ENCODE measurements at places on chromosomes 12 and 14. TPM values are rescaled to one million over a fixed set of nuclear protein-coding genes. Genes with fewer than 3 reads are reported as not detected.

DNA sequence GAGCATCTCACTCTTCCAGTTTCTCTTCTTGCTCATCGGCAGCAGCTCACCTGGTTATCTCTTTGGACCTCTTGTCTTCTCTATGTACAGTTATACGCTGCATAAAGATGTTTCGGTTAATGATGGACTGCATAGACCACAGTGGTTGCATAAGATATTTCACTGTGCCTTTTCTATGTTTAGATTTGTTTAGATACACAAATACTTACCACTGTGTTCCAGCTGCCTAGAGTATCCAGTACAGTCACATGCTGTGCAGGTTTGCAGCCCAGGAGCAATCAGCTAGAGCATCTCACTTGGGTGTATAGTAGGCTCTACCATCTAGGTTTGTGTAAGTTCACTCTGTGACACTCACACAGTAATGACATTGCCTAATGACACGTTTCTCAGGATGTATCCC lies 57.6 kb downstream of the FBXL14 start:
- peaks cover 3% of the 10 kb centered on the region for H3K36me3 ChIP-seq
- H3K4me3 ChIP-seq, result no peak overlapping the region
- H3K27ac ChIP-seq, result no peak overlapping the region
- DNase-seq, result no peak
- H3K4me1 ChIP-seq, result no peaks in the 10 kb centered on the region
- H3K27me3 ChIP-seq, result peaks cover 4% of the 10 kb centered on the region

- peaks cover 2% of the 10 kb centered on the region for H3K27me3 ChIP-seq
- H3K36me3 ChIP-seq, result peaks cover 11% of the 10 kb centered on the region
- no peak overlapping the region for H3K4me3 ChIP-seq
- no peak overlapping the region for H3K27ac ChIP-seq
- no peaks in the 10 kb centered on the region for H3K4me1 ChIP-seq
These were observed 102.8 kb upstream of the TMCC3 start for GRCh38 chr12:94753036-94753679.

DNA sequence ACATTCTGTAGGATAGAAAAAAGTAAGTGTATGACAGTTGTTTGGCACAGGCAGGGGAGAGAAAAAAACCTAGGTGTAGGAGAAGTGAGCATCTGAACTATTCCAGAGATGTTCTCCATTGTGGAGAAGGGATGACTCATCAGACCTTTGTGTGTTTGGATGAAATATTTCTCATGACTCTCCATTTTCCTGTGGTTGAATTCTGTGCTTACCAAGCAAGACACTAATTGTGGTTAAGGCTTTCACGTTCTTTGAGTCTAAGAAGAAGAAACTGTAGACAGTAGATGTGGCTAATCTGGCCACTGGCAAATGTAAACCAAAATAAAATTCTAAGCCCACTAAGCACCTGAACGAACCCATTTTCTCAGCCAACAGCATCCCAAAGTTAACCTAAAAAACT lies 107.9 kb upstream of the GZMB start:
- DNase-seq, result no peak
- peaks cover 2% of the 10 kb centered on the region for H3K4me1 ChIP-seq
- H3K27ac ChIP-seq, result no peak overlapping the region
- H3K27me3 ChIP-seq, result peaks cover 1% of the 10 kb centered on the region

- no peak overlapping the region for H3K27ac ChIP-seq
- peaks cover 1% of the 10 kb centered on the region for H3K27me3 ChIP-seq
- H3K36me3 ChIP-seq, result peaks cover 11% of the 10 kb centered on the region
These were observed 7.7 kb downstream of the GATC start for GRCh38 chr12:120453977-120454376.

- H3K4me3 ChIP-seq, result no peak overlapping the region
- no peak overlapping the region for H3K27ac ChIP-seq
- H3K4me1 ChIP-seq, result no peaks in the 10 kb centered on the region
- H3K27me3 ChIP-seq, result peaks cover 2% of the 10 kb centered on the region
- DNase-seq, result no peak
These were observed 127.7 kb upstream of the PLEKHG7 start for GRCh38 chr12:92574911-92575570.

- DNase-seq, result peak; percentile 93
- peaks cover 36% of the 10 kb centered on the region for H3K27me3 ChIP-seq
- H3K4me3 ChIP-seq, result peak overlapping the region; percentile 31
- H3K4me1 ChIP-seq, result peaks cover 13% of the 10 kb centered on the region
- H3K27ac ChIP-seq, result no peak overlapping the region
These were observed 2.8 kb upstream of the HOXC8 start for GRCh38 chr12:54005853-54006558.

- no peak for DNase-seq
- no peaks in the 10 kb centered on the region for H3K36me3 ChIP-seq
- H3K4me1 ChIP-seq, result peaks cover 14% of the 10 kb centered on the region
- no peak overlapping the region for H3K27ac ChIP-seq
These were observed 10.3 kb downstream of the ACSS3 start for GRCh38 chr12:81088221-81088620.

DNA sequence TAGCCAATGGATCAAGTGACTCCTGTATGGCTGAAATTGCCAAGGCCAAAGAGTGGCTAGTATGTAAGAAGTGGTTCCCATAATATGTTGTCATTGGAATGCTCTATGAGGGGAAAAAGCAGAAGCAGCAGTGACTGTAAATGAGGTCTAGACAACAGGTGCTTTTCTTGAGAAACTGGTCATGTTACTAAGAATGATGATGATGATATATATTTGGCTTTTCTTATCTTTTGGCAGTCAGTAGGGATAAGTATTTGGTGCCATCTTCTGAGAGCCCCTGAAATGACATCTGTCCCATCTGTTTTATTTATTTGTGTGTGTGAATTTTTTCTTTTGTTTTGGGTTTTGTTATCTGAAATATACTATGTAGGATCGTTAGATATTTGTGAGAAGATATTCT lies 141.7 kb downstream of the SYT1 start:
- no peaks in the 10 kb centered on the region for H3K27me3 ChIP-seq
- no peak for DNase-seq
- no peak overlapping the region for H3K4me3 ChIP-seq
- H3K4me1 ChIP-seq, result no peaks in the 10 kb centered on the region
- no peak overlapping the region for H3K27ac ChIP-seq
- H3K36me3 ChIP-seq, result no peaks in the 10 kb centered on the region

- peaks cover 9% of the 10 kb centered on the region for H3K4me1 ChIP-seq
- no peak for DNase-seq
- H3K36me3 ChIP-seq, result peaks cover 9% of the 10 kb centered on the region
- H3K4me3 ChIP-seq, result no peak overlapping the region
These were observed 4.7 kb downstream of the RPL36AL start for GRCh38 chr14:49615776-49616175.

The TMPRSS12 gene
- not detected for total RNA-seq

The RASSF9 gene
- 2.2 TPM for total RNA-seq
